Activated T-cell treated with anti-CD3 and anti-CD28 coated beads for 24 hours (primary cell): ENCODE measurements at places on chromosomes 1 and 21.

DNA sequence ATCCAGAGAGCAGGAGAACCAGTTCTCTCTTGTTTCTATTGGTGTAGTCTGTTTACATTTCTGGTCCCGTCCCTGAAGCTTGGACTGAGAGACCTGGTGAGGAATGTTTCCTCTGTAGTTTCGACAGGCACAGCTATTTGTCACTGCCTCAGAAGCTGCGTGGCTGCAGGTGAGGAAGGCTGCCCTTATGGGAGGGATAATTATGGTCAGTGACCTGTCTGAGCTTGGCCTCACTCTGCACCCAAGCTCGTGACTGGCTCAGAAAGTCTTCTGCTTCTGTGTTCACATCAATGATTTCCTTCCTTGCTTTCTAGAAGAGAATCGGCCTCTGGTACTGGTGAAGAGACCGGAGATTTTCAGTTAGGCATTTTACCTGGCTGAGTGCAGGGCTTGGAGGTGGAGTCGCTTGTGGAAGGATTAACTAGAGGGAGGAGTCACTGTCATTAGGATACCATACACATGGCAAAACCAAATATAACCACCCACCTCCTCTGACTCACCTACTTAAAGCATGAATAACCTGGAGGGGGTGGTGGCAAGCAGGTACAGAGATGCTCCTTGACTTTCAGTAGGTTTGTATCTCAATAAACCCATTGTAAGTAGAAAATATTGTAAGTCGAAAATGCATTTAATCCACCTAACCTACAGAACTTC lies 19.9 kb upstream of the WDR26 start:
- no peak for DNase-seq

GRCh38 chr1:1137256-1138045 lies 21.6 kb upstream of the C1orf159 start:
- peak; percentile 53 for DNase-seq

- DNase-seq: no peak
Observed at GRCh38 chr1:34693081-34693480, 61.8 kb upstream of the GJB5 start.

GRCh38 chr1:241695246-241696171 lies 43.4 kb downstream of the WDR64 start:
- no peak for DNase-seq

DNA sequence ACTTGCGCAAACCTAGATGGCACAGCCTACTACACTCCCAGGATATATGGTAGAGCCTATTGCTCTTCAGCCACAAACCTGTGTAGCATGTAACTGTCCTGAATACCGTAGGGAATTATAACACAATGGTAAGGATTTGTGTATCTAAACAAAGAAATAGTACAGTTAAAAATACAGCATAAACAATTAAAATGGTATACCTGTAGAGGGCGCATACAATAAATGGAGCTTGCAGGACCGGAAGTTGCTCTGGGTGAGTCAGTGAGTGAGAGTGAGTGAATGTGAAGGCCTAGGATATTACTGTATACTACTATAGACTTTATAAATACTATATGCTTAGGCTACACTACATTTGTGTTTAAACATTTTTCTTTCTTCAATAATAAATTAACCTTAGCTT lies 99.3 kb downstream of the PLD5 start:
- DNase-seq: no peak

- DNase-seq: no peak
Observed at GRCh38 chr21:39197448-39198233, 14.4 kb upstream of the PSMG1 start.

DNA sequence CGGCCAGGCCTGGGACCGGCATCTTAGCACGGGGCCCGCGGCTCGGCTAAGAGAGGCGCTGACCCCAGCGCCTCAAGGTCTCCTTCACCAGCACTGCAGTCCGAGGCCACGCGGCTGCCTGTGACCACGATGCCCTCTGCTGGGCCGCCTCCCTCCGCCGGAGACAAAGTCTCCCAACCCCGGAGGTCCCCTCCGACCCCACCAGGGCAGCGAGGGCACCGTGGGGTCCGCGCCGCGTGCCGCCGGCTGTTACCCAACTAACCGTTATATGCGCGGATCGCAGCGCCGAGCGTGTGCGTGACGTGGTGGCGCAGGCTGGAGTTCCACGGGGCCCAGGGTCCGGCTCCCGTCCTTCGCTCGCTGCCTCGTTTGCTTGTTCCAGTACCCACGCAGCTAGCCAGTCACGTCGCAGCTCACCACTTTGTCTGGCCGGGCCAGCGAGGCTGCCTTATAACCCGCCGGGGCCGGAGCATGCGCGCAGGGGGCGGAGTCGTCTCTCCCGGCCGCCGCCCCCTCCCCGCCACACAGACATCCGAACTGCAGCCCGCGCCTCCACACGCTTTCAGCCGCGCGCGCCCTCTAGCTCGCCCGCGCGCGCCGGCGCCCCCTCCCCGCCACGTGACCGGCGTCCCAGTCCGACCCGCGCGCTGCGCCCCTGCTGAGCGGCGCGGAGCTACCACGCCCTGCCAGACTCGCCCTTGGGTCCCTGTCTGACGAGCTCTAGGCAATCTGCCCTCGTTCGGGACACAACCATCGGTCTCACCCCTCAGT lies at the start of gene SLC16A1:
Gene SLC16A1, minus strand, starts transcription at position 424 of the 771 bp plus-strand sequence. CDS start 26,888 bp downstream, outside the sequence.
- peak; percentile 87 for DNase-seq

DNA sequence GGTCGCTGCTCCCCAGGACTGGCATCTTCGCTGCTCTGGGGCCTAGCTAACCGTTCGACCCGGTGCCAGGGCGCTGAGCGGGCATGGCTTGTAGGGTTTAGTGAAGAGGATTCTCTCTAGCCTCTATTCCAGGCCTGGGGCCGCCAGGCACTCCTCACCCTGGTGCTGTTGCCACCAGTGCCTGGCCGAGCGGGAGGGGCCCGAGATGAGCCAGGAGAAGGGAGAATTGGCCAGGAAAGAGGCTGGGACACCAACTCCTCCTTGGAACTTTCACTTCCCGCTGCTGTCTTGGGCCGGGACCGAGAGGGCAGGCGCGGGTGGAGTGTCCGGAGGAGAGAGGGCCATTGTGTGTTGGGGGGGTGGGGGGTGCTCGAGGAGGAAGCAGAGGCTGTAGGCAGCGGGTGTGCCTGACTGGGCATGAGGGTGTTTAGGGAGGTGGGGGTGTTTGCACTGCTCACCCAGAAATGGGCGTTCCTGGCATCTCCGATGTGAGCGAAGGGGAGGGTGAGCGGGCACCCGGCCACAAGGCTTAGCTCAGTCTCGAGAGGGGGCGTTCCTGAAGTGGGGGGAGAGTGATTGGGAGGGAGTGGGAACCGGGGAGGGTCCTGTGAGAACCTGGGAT lies 772 bp downstream of the ADAM15 start:
- peak; percentile 12 for DNase-seq

DNA sequence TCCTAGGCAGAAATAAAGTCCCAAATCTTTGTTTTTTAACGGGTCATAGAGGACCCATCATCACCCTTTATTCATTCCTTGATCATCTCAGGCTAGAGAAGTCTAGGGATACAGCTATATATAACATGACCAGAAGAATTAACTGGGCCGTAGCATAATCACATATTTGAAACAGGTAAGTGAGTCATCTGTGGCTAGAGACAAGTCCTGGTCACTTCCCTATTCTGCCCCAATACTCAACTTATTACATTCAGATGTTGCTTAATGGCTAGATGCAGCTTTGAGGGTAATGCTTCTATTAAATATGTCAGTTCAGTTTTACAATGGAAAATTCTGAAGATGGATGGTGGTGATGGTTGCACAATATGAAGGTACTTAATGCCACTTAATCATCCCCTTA lies 47.0 kb downstream of the EXO1 start:
- DNase-seq: no peak

GRCh38 chr1:239255628-239256160 lies 130.7 kb upstream of the CHRM3 start:
- no peak for DNase-seq

DNA sequence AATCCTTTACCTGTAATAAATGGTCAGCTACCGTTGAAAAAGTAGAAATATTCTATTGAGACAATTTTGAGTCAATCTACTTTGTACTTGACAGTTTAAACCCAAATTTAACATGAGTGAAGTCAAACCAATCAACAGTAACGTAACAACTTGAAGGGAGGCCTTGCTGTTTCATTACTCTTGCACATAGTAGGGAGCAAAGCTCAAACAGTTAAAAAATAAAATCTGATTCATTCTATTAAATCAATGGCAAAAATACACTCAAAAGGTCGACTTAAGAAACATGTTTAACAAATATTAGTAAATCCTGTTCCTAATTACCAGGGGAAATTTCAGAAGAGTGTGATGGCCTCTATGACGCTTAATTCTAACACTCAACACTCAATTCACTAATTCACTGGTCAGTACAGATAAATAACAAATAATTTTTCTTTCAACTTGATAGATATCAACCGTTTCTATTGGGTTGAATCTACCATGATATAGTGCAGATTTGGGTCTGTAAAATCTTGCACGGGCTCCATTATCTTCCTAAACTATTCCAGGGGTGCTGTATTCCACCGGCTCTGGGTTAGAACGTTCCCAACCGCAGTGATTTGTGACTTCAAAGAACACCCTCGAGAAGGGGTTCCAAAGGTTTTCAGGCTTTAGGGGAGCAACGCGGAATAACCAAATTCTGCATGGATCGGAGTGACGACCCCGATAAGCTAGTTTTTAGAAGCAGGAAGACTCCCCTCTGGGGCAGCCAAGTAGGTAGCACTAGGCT lies 1.4 kb downstream of the TARBP1 start:
- DNase-seq: no peak

GRCh38 chr1:159704481-159704880 lies 9.9 kb downstream of the CRP start:
- DNase-seq: no peak

GRCh38 chr1:78541479-78541878 lies 50.7 kb downstream of the PTGFR start:
- no peak for DNase-seq

DNA sequence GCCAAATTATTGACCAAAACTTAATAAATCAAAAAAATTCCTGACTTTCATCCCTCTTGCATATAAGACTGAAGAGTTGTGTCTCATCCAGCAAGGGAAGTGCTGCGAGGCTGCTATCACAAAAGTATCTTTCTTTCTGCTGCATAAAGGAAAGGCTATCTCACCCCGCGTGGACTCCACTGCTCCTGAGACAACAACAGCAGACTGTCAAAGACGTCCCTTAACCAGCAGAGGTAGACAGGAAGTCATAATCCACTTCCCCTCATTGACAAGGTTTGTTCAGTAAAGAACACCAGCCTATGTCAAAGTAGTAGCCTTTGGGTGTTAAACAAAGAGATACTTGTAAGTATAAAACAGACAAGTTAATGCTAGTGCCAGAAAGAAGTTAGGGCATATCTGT lies 29.4 kb downstream of the VPS26C start:
- DNase-seq: no peak
